ENCODE measurements at places on chromosomes 3 and 15.
A peak's percentile ranks its signal among the peaks of the same experiment; 100 is the strongest.

DNA sequence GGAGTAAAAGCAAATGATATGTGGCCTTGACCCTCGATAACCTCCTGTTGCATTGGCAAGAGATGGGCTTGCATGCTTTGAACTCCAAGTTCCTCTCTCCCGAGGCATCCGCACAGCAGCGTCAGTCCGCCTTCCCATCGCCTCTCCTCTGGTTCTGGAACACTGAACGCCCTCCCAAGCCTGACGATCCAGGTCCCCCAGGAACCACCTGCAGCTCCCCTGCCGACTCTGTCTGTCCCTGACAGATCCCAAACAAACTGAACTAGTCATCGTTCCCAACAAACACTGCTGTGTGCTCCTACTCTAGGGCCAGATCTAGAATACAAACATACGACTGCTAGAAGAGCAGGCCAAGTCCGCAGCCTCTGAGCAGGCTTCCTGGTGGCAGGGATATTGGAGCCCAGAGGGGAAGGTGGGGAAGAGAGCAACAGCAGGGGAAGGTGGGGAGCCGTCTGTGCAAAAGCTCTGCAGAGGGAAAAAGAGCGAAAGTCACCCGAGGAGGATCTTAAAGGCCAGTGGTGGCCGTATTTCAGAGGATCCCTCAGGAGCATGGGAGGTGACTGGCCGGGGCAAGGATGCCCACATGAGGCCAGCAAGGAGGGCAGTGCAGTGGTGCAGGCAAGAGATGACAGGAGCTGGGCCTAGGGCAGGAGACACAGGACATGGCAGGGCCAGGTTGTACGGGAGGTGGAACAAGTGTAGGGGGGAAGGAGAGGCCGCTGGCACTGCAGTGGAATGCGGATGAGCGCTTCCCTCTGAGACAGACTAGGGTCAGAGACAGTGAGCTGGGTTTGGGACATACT is 50.8 kb downstream of the PCSK6 start:
- no peak for DNase-seq

- DNase-seq = no peak
These were observed 1.0 kb downstream of the MASP1 start for GRCh38 chr3:187290503-187290902.

DNA sequence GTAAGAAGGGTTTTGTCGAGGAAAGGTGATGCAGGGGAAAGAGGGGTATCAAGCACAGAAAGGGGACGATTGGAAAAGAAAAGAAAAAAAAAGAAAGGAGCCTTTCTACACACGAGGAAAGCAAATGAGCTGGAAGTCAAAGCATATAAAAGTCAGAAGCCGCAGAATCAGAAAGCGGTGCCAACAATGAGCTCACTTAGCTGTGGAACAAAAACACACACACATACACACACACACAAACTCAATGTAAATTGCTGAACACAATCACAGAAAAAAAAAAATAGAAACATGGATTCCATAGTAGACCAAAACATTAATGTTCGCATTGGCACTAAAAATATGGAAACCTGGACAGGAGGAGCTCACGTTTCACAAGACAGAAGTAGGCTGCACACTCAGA is 63.4 kb upstream of the FEZF2 start:
- DNase-seq = no peak

DNA sequence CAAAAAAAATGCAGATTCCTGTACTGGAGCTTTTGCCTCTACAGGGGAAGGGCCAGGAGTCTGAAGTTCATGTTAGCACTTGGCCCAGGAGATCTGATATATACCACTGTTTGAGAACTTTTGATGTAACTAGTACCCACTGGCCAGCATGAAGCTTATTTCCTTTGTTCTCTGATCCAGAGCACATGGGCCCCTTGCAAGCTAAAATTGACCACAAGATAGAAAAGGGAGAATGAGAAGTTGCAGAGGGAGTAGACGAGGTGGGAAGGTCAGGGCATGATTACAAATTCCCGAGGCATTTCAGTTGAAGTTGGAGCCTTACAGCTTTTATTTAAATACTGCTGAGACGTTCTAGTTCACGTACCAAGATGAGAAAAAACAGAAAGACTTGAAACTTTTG is 28.2 kb downstream of the TGM4 start:
- DNase-seq = no peak

DNA sequence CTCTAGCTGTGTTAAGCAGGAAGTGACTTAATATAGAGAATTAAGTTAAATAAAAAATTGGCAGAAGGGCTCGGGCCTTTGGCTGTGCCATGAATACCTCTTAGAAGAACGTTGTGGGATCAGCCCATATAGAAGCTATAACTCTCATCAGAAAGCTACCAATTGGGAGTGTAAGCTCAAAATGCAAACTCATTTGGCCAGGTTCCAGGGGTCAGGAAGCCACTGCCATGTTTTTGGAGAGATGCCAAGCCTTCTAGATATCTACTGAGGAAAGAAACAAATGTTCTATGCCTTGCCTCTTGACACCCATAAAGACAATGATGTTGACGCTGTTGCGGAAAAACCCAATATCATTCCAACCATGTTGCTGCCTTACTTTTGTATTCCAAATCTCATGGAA is 475.2 kb upstream of the TGFBR2 start:
- DNase-seq = no peak

DNA sequence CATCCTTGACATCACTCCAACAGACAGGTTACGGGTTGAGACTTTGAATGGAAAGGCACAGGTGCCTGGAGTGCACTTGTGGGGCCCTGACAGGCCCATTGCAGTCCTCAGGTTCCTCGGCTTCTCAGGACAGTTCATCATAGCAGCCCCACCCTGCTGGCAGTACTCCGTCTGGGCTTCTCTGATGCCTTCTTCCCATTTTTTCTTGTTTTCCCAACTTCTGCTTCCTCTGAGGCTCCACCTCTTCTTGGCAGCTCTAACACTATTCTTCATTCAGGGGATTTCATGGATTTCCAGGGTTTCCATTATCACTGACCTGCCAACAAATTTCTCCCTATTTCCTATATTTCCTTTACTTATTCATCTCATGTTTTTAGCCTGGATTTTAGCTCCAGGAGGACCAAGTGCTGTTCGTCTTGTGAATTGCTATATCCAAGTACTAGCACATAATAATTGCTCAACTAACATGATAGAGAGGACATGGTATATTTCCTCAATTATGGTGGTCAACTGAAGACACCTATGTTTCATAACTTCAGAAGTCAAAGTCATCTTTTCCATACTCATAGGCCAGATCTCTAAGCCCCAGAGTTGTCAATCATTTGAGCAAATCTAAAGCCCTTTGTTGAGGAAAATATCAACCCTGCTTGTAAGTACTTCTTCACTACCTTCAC is 16.2 kb downstream of the NCEH1 start:
- DNase-seq = no peak

GRCh38 chr3:184155644-184156521 is 706 bp downstream of the DVL3 start:
- peak; percentile 76 for DNase-seq

- DNase-seq = no peak
These were observed 42.0 kb downstream of the GALNT15 start for GRCh38 chr3:16216373-16216935.

DNA sequence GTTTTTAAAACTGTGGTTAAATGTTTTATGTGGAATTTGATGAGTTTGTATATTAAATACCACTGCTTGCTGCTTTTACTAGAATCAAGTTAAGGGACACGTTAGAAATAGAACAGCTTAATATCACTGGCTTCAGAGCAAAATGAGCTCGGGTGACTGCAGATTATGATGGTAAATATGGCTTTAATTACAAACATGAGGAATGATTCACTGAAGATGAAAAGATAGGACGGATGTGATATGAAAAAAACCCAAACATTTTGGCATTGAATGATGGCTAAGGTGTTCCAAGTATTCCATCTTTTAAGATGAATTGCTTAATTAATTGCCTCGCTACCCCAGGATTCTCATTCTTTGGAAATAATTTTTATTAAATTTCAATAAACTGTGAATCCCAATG is 33.7 kb downstream of the SLC24A1 start:
- no peak for DNase-seq

- DNase-seq = no peak
These were observed 1.9 kb downstream of the VGLL3 start for GRCh38 chr3:86989006-86989405.

- DNase-seq = peak; percentile 78
These were observed 25.9 kb downstream of the SMAD3 start for GRCh38 chr15:67091071-67091979.

- no peak for DNase-seq
These were observed 3.4 kb downstream of the KLF15 start for GRCh38 chr3:126353694-126354321.

- DNase-seq = no peak
These were observed 60.2 kb downstream of the MAP3K13 start for GRCh38 chr3:185423178-185423577.

DNA sequence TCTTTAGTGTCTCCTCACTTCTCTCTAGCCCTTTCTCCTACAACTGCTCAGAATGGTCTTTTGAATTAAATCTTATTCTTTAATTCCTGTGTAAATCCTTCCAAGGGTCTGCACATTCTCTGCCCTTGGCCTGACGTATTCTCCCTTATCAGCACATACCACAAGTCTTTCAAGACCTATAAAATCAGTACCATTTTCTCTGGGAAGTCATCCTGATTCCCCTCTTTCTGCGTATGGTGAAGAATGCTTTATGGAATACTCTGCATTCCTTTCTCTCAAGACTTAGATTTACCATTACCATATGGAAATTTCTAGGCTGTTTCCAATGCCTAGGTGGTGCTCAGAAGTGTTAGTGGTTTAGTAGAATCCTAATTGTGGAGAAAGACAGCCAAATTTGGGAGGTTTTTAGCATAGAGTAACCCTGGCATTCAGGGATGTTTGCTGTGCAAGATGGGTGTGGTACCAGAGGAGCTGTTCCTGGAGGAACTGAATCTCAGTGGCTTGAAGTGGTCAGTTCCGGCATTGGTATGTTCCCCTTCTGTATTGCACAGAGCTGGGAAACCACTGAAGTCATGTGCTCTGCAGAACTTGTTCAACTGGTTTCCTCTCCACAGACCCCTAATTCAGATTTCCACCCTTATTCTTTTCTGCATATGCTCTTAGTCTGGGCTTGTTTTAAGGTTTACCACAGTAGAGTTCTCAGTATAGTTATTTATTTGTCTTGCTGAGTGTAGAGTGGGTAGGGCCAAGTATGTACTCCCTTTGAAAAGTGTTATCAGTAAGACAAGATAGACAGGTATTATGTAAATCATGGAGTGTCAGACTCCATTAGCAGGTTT is 24.5 kb downstream of the IQGAP1 start:
- DNase-seq = no peak

- DNase-seq = no peak
These were observed 6.8 kb upstream of the POLG start for GRCh38 chr15:89341316-89342005.

DNA sequence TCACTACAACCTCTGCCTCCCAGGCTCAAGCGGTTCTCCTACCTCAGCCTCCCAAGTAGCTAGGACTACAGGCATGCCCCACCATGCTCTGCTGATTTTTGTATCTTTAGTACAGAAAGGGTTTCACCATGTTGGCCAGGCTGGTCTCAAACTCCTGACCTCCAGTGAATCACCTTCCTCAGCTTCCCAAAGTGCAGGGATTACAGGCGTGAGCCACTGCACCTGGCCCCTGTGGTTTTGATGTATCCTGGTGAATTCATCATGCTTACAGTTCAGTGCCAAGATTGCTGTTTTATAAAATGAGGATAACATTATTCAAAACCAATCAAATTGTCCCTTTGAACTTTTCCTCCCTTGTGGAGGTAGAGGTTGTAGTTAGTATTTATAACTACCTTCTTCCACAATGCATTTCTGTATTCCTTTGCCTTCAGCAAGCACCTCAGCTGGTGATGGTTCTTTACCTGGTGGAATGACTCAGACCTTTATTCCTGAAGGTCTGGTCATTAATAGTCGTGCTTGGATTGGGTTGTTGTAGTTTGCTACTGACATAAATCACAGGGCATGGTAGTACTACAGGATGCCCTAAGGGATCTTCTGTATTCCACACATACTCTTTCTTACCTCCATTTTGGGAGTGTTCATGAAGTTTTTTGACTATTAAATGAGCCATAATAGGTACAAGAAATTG is 76.9 kb downstream of the UBP1 start:
- no peak for DNase-seq

DNA sequence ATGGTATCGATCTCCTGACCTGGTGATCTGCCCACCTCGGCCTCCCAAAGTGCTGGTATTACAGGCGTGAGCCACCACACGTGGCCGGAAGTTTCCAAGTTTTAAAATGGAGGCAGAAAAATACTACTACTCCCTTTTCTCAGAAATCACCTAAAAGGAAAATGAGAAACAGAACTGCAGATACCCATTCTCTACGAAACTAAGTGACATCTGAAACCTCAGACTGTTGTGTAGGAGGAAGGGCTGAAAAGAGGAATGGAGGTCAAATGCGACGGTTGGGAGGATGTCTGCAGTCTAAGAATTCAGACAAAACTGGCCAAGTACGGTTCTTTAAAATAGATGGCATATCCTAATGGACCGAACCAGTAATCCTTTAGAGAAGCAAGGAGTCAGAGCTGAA is 24.1 kb downstream of the WDR48 start:
- no peak for DNase-seq

DNA sequence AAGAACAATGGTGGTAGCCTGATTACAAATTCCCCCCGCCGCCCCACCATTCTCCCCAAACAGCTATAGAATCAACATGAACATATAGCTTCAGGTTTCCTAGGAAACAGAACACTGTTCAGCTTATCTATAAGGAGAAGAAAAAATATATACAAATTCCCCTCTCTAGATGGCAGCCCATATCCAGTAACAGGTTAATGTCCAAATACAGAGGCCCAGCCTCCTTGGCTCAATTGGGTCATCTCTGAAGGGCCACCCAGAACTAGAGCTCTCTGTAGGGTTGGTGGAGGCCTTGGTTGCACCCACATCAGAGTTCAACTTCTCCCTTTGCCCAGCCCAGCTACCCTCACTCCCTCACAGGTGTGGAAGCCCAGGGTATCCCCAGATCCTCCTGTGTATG is 91.5 kb upstream of the ADAMTS17 start:
- no peak for DNase-seq

- DNase-seq = no peak
These were observed 294.2 kb upstream of the TBL1XR1 start for GRCh38 chr3:177491296-177492032.

DNA sequence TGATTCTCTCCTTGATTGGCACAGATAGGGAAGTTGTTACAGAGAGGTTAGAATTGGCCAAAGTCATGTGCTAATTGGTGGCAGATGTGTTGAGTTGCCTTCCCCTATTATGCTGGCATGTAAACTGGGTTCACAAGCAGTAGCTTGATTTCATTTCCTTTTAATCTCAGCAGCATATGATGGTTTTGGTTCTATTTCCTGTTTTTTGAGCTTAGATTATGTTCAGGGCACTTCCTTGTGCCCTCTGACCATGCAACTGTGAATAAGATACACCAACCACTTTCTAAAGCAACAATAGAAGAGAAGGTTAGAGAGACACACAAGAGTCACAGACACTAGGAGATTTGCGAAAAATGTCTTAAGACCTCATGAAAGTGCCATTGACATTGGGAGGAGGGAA is 16.5 kb downstream of the HPS3 start:
- DNase-seq = no peak

GRCh38 chr3:191085091-191085490 is 114.0 kb upstream of the OSTN start:
- no peak for DNase-seq

- no peak for DNase-seq
These were observed 2.9 kb upstream of the RNF7 start for GRCh38 chr3:141735176-141735575.

Data from ascending aorta (tissue), 2 donors.